CD4-positive, alpha-beta T cell treated with Interleukin-15 for 4 hours (primary cell): ENCODE measurements at places on chromosomes 7 and 10.

DNA sequence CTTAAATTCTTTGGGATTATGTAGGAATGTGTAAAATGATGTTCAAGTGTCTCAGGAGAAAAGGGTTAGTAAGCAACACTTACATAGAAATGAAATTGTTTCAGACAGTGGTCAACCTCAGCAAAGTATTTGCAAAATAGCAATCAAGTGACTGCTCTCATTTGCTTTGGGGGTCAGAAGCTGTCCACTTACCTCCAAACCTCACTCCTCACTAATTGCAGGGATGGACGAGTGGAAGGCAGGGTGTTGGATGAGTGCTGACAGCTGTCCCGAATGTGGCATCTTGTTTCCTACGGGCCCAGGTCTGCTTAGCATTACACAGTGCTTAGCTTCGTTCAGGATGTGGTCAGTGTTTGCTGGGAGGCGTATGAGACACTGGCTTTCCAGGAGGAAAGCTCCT, 437.0 kb downstream of the SUGCT start:
- no peak for DNase-seq

- DNase-seq: no peak
Measured at GRCh38 chr10:115001506-115002381, 63.7 kb downstream of the TRUB1 start.

- no peak for DNase-seq
Measured at GRCh38 chr10:27611236-27611635, 107.1 kb downstream of the RAB18 start.

- no peak for DNase-seq
Measured at GRCh38 chr10:128972036-128972405, 495.0 kb upstream of the MGMT start.

GRCh38 chr10:70575874-70576802, 26.4 kb downstream of the PRF1 start:
- DNase-seq: peak; percentile 36
